ENCODE measurements at places on chromosomes 12 and 14.

GRCh38 chr12:55729819-55730818 is 1.3 kb upstream of the CD63 start:
- no peak for DNase-seq

DNA sequence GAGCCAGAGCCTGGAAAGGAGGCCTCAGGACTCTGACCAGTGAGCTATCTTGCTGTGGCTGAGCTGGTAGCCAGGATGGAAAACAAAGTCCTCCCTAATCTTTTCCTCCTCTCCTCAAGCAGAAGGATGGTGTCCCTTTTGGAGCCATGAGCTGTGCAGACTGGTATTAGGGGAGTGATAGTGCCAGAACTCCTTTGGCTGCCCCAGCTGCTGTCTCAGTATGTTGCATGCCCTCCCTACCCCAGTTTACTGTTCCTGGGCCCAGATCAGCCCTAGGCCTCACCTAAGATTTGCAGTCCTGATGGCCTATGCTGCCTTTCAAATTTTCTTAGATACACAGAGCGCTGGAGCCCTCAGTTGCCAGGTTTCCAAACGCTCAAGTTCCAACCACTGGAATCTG is 150.3 kb upstream of the ALG10B start:
- DNase-seq = no peak

DNA sequence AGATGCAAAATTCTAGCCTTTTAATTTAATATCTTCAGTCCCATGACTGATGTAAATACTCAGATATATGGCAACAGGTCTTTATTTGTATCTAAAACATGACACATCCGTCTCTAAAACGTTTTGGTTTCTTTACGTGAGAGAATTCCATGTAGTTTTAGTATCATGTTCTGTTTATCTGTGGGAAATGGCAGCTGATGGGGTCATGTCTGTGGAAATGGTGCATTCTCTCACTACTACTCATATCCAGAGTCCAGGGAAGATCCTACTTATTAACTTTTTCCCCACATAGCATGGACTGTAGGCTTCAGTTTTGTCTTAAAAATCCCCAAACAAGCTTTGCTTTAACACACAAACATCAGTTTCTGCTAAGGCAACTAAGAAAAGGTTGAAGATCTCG is 53.8 kb downstream of the SPTLC2 start:
- no peak for DNase-seq

DNA sequence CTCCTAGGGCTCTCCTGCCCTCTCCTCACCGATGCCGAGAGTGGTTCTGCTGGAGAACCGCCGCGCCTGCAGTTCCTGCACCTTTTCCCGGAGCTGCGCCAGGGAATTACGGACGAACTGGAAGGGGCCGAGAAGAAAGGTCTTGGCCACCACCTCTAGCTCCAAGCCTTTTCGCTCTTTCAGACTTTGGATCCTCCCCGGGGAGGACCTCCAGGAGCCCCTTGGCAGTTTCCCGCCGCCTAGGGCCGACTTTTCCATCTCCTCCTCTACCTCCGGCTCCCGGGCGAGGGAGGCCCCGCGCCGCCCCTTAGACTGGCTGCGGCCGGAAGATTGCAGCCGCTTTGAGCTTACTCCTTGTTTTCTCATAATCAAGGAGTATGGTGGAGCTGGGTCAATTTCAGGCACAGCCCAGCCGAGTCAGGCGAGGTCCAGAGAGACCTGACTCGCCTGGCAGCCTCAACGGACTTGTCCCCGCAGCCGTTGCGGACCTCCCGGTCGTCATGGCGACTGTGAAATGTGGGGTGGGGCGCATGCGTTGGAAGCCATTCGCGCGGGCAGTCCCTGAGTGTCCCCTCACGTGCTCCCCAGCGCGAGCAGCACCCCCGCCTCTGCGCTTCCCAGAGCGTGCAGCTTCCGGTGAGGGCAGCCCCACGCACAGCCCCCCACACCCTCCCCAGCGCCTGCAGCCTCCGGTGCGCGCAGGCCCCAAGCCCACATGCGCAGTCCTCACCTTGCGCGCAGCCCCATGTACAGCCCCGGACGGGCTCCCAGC is at the start of gene DPY19L2:
Gene DPY19L2, minus strand, starts transcription at position 466 of the 772 bp plus-strand sequence. Its CDS starts 100 bp downstream, at position 366.
- peak; percentile 42 for DNase-seq

GRCh38 chr12:26564391-26564790 is 268.6 kb downstream of the ITPR2 start:
- DNase-seq = no peak

GRCh38 chr12:114735680-114736374 is 51.9 kb upstream of the TBX3 start:
- no peak for DNase-seq

- no peak for DNase-seq
Measured at GRCh38 chr14:33357225-33358010, 418.7 kb downstream of the NPAS3 start.

DNA sequence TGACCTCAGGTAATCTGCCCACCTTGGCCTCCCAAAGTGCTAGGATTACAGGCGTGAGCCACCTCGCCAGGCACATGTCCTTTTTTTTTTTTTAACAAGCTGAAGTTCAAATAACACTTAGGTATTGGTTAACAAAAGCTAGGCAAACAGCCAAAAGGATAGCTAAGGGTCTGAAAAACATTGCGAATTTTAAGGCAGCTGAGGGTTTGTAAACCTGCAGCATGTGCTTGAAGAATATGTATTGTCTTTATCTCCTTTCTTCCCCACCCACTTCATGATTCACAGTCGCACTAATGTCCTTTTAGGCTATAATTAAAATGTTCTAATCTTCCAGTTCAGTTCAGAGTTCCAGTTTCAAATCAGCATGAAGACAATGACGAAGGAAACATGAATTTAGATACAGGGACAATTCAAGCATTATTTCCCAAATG is 30.1 kb upstream of the CERS5 start:
- no peak for DNase-seq

- DNase-seq = no peak
Measured at GRCh38 chr14:21015312-21015711, 9.5 kb downstream of the NDRG2 start.

DNA sequence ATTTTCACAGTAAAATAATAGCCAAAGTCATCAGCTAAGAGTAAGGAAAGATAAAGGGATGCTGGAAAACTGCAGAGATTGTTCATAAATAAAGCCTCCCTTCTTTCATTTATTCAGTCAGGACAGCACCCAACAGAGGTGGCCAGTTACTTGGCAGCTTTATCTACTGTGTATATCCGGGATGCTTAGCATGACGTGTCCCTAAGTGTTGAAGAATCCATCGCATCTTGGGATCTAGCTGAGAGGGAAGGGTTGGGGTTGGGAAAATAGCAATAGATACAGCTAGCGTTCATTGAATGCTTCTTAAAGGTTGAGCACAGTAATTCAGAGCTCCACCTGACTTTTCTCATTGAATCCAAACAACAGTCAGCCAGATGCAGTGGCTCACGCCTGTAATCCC is 5.6 kb upstream of the ERBB3 start:
- DNase-seq = no peak

DNA sequence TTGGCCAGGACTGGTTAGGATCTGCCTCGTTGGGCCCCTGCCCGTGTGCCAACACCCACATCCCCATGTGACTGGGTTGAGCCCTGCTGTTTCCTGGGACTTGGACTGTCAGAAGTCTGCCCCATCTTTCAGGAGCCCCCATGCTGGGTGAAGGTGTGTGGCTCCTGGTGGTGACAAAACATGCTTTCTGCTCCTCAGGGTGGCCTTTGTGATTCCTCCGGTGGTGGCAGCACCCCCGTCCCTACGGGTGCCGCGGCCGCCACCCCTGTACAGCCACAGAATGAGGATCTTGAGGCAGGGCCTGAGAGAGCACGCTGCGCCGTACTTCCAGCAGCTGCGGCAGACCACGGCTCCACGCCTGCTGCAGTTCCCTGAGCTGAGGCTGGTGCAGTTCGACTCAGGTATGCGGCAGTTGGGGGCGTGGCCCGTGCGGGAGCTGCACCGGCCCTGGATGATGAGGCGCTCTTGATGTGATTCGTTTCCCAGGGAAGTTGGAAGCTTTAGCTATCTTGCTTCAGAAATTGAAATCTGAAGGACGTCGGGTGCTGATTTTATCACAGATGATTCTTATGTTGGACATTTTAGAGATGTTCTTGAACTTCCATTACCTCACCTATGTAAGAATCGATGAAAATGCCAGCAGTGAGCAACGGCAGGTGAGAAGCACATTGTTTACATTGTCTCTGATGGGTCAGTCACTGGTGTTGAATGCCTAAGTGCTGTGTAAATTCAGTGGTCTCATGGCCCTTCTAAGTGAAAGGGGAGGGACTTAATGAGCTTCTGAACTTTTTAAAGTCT is 80.0 kb downstream of the EP400 start:
- no peak for DNase-seq

- DNase-seq = no peak
Measured at GRCh38 chr12:86158956-86159355, 97.2 kb downstream of the MGAT4C start.

DNA sequence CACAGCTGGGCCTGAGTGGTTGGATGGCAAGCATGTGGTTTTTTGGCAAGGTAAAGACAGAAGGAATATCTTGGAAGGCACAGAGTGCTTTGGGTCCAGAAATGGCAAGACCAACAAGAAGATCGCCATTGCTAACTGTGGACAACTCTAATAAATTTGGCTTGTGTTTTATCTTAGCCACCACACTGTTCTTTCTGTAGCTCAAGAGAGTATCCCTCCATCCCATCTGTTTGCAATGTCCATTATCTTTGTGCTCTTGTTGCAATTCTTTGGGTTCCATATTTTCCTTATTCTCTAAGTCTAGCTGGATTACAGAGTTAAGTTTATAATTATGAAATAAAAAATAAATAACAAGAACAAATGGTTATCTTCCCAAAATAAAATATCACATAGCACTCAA is 6.7 kb upstream of the DAAM1 start:
- DNase-seq = no peak

DNA sequence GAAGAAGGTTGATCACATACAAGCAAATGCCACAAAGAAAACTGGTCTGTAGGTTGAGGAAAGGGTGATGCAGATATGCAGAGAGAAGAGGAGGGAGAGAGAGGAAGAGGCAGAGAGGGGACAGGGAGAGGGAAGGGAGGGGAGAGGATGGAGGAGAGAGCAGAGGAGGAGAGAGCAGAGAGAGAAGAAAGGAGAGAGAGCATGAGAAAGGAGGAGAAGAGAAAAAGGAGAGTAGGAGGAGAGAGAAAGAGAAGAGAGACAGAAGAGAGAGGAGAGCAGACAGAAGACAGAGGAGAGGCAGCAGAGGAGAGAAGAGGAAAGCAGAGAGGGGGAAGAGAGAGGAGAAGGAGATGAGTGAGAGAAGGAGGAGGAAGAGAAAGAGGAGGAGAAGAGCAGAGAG is 59.2 kb downstream of the STXBP6 start:
- DNase-seq = no peak

GRCh38 chr12:52398176-52398575 is 8.0 kb downstream of the KRT82 start:
- no peak for DNase-seq

- DNase-seq = no peak
Measured at GRCh38 chr14:51298895-51299294, 58.8 kb downstream of the TMX1 start.

DNA sequence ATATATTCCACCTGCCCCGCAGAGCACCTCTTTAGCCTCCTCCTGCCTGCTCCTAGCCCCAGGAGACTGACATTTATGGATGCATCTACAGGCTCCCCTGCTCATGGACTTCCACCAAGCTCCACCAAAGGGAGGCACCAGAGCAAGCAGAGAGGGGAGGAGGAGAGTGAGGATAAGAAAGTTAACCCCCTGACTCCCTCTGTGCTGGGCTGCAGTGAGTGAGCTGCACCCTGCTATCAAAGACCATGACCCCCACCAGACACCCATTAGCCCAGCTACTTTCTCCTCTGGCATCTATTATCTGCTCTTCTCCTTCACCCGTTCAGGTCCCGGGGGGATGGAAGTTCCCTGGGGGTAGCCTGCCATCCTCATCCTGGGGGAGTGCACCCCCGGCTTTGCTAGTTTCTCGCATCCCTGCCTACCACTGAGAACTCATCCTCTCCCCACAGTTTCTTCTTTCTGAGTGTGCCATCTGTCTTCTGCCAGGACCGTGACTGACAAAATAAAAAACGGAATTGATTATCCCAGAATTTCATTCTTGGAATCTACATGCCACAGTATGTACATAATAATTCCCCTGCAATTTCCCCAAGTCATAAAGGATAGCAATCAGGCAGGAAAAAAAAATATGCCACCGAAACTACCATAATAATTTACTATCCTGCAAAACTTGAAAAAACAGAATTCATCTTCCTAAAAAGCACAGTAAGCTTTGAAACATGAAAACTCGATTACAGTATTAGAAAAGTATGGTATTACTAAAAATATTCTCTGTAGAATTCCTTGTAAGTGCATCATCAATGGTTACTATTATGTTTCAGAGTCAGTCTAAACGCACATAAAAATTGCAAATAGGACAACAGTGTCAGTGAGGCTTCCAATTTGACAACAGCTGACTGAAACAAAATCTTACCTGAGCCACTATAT is 45.2 kb downstream of the FOXN3 start:
- DNase-seq = no peak

DNA sequence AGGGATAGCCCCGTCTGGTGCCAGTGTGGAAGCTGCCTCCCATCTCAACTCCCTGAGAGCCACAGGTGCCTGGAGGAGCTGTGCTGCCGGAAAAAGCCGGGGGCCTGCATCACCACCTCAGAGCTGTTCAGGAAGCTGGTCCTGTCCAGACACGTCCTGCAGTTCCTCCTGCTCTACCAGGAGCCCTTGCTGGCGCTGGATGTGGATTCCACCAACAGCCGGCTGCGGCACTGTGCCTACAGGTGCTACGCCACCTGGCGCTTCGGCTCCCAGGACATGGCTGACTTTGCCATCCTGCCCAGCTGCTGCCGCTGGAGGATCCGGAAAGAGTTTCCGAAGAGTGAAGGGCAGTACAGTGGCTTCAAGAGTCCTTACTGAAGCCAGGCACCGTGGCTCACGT is 25.5 kb upstream of the P2RX4 start:
- no peak for DNase-seq

DNA sequence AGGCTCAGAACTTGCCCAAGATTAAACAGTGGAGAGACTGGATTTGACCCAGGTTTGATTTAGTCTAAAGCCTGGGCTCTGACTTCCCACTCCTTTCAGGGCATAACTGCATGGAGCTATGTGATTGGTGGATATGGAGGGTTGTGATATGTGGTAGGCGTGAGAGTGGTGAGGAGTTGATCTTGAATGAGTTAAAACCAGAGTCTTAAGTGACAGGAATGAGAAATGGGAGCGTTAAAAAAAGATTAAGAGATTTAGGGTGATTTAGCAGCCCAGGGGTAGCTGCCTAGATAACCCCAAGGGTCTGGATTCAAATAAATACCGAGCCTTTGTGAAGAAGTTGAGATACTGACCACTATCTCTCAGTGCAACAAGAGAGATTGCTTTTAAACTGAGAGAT is 8.4 kb downstream of the SYNDIG1L start:
- DNase-seq = no peak

DNA sequence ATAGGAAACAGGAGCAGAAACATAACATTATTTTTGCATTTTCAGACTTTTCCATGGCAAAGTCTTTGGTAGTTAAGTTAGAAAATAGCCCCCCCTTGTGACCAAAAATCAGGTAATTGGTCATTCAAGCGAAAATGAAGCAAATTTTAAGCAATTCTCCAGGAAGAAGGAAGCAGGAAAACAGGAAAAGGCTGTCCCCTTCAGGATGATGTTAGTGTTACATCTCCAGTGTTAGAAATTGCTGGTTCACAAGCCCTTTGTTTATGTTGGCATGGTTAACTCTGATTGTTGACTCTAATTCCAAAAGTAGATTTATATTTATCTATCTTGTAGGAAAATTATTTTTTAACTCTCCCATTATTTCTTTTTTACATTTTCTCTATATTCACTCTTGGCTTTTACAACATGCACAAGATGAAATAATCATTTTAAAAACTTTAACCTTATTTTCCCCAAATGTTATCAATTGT is 18.8 kb upstream of the GAS2L3 start:
- DNase-seq = no peak

Measured in stimulated activated CD8-positive, alpha-beta memory T cell treated with anti-CD3 and anti-CD28 coated beads, Interleukin-15, amount 100 ng/mL, for 24 hours (primary cell).